ENCODE measurements at places on chromosomes 1 and 21. TPM values are rescaled to one million over a fixed set of nuclear protein-coding genes. Genes with fewer than 3 reads are reported as not detected.

Gene S100A9
- 40.3 TPM for polyA plus RNA-seq

Gene DENND1B
- 10.9 TPM for polyA plus RNA-seq

Gene MPL
- polyA plus RNA-seq: 0.21 TPM

Gene TSPAN1
- polyA plus RNA-seq: 17.8 TPM

Gene PROX1
- polyA plus RNA-seq: 7.8 TPM

Gene NCF2
- polyA plus RNA-seq: 3.7 TPM

Gene NPHS2
- not detected for polyA plus RNA-seq

Gene PTBP2
- 35.3 TPM for polyA plus RNA-seq

Gene ARHGEF16
- polyA plus RNA-seq: 39.7 TPM

Gene AMY1B
- polyA plus RNA-seq: not detected

Gene PLPPR5
- polyA plus RNA-seq: 3.1 TPM

Gene JMJD4
- polyA plus RNA-seq: 13.4 TPM

Gene KLF17
- 0.04 TPM for polyA plus RNA-seq

Gene OVAAL
- not detected for polyA plus RNA-seq

Gene TMPRSS15
- polyA plus RNA-seq: 0.01 TPM

Gene CYP4X1
- 3.0 TPM for polyA plus RNA-seq

Gene WNT9A
- 5.1 TPM for polyA plus RNA-seq

Gene VSIG8
- polyA plus RNA-seq: 0.06 TPM

Gene COL6A2
- 201 TPM for polyA plus RNA-seq

Gene DDR2
- polyA plus RNA-seq: 18.3 TPM

Gene HTR6
- 0.07 TPM for polyA plus RNA-seq

Gene PCBP3
- polyA plus RNA-seq: 7.4 TPM

Gene ATP13A2
- 20.6 TPM for polyA plus RNA-seq
